ENCODE measurements at places on chromosomes 7 and 10. TPM values are rescaled to one million over a fixed set of nuclear protein-coding genes. Genes with fewer than 3 reads are reported as not detected.

DNA sequence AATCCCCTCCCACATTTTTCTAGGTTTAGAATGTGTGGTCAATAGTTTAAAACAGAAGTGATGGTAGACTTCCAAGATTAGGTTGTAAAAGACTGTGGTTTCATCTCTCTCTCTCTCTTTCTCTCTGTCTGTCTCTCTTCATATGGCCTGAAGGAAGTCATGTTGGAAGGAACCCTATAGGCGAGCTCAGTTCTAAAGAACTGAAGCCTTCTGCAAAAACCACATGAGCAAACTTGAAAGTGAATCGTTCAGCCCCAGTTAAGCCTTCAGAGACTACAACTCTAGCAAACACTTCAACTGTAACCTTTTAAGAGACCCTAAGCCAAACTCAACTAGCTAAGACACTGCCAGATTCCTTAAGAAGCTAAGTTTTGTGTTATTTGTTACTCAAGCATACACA is 707.5 kb upstream of the LRRTM3 start:
- no peak for DNase-seq
- no peaks in the 10 kb centered on the region for H3K27me3 ChIP-seq
- no peaks in the 10 kb centered on the region for H3K36me3 ChIP-seq
- no peak overlapping the region for H3K4me3 ChIP-seq
- no peak overlapping the region for H3K27ac ChIP-seq

DNA sequence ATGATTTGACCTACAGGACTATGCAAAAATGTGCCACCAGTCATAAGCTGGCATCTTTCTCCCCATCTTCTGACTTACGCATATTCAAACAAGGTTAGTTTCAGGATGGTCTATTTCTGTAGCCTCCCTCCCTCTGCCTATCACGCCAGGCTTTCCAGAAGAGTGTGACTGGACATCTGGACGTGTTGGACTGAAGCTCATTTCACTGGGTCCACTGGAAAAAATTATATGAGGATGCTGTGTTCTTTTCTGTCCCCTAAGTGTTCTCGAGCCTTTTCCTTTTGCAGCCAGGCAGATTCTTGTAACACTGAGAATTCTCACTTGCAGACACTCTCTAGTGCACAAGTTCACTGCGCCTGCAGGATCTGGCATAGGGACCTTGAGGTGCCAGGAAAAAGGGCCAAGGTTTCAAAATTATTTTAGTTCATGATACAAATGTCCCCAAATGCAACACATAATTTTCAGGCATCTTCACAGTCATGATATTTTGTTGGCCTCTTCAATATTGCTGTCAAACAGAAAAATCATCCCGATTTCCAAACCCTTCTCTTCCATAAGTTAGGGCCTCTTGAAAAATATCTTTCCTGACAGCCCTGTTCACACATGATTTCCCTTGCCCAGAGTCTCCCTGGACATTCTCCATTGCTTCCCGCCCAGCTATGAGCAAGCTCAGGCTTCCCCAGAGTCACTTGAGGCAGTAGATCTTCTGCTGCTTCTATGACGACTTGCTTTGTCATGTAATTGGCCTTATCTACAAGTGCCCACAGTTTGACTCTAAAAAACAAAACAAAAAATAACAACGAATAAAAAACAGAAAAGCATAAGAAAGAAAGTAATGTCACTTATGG is 170.4 kb downstream of the BMPER start:
- H3K36me3 ChIP-seq: no peaks in the 10 kb centered on the region
- H3K27ac ChIP-seq: no peak overlapping the region
- no peaks in the 10 kb centered on the region for H3K4me1 ChIP-seq
- H3K4me3 ChIP-seq: no peak overlapping the region

- no peaks in the 10 kb centered on the region for H3K4me1 ChIP-seq
- no peak for DNase-seq
- H3K27me3 ChIP-seq: no peaks in the 10 kb centered on the region
- H3K36me3 ChIP-seq: no peaks in the 10 kb centered on the region
- no peak overlapping the region for H3K27ac ChIP-seq
Observed at GRCh38 chr7:52061666-52062065, 745.1 kb upstream of the COBL start.

- no peak overlapping the region for H3K4me3 ChIP-seq
- no peaks in the 10 kb centered on the region for H3K27me3 ChIP-seq
- no peaks in the 10 kb centered on the region for H3K36me3 ChIP-seq
- H3K4me1 ChIP-seq: no peaks in the 10 kb centered on the region
- no peak for DNase-seq
Observed at GRCh38 chr7:102223184-102223583, 63.5 kb upstream of the SH2B2 start.

MBLAC1 gene
- polyA plus RNA-seq: 2.3 TPM

PDE6C gene
- polyA plus RNA-seq: not detected

IGFBP1 gene
- polyA plus RNA-seq: not detected
